ENCODE measurements at places on chromosomes 7 and 10.

GRCh38 chr7:37784015-37784414 is 64.4 kb upstream of the NME8 start:
- DNase-seq, result no peak

- DNase-seq, result peak; percentile 14
Measured at GRCh38 chr7:110534241-110534931, 556.5 kb upstream of the LRRN3 start.

DNA sequence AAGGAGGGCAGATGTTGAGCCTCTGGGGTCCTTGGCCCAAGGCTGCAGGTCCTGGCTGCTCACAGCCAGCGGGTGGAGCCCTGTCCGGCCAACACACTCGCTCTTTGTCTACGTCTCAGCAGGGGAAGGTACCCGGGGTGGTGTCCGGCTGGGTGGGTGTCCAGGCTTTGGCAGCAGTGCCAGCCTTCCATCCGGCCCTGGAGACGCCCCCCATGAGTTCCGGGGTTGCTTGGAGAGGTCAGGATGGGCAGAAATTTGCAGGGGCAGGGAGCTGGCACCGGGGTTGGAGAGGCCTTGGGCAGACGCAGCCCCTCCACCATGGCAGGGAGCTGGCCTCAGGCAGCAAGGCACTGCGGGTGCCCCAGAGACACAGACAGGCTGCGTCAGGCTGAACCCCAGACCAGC is 42.2 kb upstream of the ELN start:
- DNase-seq, result no peak

DNA sequence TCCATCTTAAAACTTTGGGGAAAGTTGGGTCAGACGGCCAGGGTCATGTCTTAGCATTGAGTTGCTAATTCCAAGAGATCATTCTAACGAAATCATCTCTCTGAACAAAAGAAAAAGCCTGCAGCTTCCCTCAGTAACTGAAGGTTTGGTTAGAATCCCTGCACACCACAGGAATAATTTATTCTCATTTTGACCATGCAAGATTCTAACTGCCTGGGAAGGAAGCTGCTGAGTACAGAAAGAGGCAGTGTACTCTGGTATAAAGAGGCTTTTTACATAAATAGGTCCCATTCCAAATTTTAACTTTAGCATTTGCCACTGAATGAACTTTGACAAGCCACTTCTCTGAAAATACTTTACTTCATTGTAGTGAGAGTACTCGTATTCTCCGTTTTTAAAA is 76.9 kb upstream of the RSBN1L start:
- DNase-seq, result no peak

GRCh38 chr7:33009734-33010133 is 52.5 kb downstream of the FKBP9 start:
- no peak for DNase-seq

- no peak for DNase-seq
Measured at GRCh38 chr10:49153971-49154370, 20.1 kb upstream of the FAM170B start.

DNA sequence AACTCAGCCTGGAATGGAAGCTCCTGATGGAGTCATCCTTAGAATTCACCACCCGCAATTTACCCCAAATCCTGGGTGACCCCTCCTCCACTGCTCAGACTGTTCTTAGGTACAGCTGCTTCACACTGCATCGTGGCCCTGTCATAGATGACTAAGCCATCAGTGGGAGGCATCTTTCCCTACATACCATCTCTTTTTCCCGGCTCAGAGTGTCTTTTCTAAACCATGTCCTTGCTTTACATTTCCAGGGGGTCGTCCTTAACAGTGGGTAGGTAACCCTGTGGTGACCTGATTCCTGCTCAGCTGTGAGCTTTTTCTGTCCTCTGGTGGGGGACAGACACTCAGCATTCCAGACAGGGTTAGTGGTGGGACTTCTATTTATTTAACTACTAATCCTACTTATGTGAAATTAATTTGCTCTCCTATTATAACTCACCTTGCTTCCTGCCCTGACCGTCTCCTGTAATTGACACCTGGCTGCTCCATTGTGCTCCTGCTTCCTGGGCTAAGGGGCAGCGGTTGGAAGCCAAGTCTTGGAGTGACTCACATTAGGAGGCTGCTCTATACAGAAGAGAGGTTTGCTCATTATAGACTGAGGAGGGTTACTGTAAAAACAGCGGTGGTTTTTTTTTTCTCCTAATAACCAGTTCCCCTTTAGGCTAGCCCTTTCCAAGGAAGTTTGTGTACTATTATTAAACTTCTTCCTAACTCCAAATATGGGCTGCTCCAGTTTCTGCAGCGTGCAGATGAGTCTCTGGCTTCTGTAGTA is 40.6 kb downstream of the PYROXD2 start:
- DNase-seq, result no peak

DNA sequence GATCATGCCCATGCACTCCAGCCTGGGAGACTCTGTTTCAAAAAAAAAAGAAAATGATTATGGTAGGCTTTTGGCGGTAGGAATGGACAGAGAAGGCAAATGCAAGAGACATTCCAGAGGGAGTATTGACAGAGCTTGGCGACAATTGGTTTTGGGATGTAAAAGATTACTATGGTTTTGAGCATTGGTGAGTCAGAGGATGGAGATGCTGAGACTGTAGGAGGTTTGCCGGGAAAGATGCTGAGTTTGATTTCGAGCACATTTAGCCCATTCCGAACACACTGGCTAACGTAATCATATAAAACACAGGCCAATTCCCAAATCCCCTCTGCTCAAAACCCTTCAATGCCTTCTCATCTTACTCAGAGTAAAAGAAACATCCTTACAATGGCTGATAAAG is 161.6 kb upstream of the MKLN1 start:
- DNase-seq, result no peak

GRCh38 chr7:50185208-50185607 is 92.2 kb upstream of the ZPBP start:
- no peak for DNase-seq

GRCh38 chr10:56653289-56653688 is 292.2 kb upstream of the ZWINT start:
- no peak for DNase-seq

- DNase-seq, result no peak
Measured at GRCh38 chr7:96084881-96085553, 236.9 kb downstream of the SLC25A13 start.

- no peak for DNase-seq
Measured at GRCh38 chr7:135798095-135798494, 49.5 kb upstream of the FAM180A start.

GRCh38 chr7:140360697-140361229 is 37.6 kb downstream of the SLC37A3 start:
- DNase-seq, result peak; percentile 94

GRCh38 chr10:122142641-122143237 is 128.4 kb upstream of the BTBD16 start:
- DNase-seq, result no peak

DNA sequence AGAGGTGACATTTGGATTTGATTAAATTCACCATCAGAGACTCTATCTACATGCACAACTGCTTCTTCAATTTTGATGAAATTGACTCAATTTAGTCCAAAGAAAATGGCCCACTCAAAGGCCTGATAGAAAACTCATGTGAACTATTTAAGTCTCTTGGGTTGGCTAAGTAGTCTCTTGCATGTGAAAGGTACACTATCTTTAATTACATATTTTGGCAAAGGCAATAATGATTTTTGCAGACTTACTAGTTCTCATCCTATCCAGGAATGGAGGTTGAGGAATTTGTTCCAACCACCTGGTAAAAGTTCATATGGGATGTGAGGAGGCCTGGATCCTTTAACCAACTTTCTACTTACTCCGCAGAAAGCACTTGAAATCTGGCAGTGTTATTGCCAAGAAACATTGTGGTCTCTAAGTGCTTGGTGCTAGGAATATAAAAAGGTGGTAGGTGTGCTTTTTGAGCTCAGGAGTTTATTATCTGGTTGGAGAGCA is 618.6 kb upstream of the MKI67 start:
- no peak for DNase-seq

- DNase-seq, result no peak
Measured at GRCh38 chr10:78914502-78915189, 154.1 kb upstream of the ZMIZ1 start.

DNA sequence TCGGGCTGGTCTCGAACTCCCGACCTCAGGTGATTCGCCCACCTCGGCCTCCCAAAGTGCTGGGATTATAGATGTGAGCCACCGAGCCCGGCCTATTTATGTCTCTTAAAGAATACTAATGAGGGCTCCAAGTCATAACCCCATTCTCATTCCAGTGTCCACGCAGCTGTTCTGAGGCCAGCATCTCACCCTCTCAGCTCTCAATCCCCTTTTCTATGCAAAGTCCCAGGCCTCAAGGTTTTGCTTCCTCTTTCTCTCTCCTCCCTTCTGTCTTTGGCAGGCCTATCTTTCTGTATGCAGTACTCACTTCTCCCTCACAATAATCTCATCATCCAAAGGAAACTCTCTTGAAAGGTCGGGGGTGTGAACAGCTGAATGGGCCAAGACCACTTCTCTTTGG is 28.0 kb upstream of the VSIR start:
- DNase-seq, result no peak

DNA sequence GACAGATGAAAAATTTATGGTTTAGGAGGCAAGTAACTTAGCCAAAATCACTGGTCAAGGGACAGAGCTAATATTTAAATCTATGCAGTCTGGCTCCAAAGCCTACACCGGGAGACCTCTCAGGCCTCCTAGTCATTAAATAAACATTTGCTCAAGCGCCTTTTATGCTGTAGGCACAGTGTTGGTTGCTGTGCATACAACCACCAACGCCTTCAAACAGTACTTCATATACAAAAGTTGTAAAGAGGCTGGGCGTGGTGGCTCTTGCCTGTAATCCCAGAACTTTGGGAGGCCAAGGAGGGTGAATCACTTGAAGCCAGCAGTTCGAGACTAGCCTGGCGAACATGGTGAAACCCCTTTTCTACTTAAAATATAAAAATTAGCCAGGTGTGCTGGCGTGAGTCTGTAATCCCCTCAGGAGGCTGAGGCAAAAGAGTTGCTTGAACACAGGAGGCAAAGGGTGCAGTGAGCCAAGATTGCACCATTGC is 159.8 kb downstream of the MAGI2 start:
- no peak for DNase-seq

GRCh38 chr7:44305564-44306507 is 19.6 kb downstream of the CAMK2B start:
- DNase-seq, result no peak

GRCh38 chr10:72297281-72297804 is 23.6 kb downstream of the DDIT4 start:
- DNase-seq, result peak; percentile 92

DNA sequence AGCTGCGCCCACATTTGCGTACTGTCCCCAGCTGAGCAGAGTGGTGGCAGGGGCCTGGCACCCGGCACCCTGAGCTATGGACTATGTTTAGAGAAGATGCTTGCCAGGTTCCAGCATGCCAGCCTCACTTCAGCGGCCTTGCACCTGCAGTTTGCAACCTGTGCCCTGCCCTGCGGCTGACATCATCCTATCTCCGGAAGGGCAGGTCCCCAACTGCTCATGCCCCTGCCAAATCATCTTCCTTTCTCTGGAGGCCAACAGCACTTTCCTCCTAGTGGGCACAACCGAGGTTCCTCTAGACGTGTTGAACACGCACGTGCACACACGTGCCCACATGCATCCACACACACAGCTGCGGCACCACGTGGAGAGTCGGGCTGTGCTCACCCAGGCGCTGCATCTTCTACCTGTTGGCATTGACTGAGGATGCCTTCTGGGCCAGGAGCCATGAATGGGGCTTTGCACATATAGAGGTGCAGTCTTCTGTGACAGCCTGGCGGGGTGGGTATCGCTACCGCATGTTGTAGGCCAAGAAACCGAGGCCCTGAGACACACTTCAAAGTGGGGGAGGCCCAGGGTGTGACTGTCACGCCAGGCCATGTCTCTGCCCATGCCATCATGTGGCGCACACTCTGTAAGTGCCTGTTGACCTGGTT is 24.5 kb downstream of the CNPY1 start:
- no peak for DNase-seq

GRCh38 chr7:141573511-141573910 is 22.3 kb downstream of the AGK start:
- DNase-seq, result no peak
